ENCODE measurements at places on chromosomes 16 and 17.

DNA sequence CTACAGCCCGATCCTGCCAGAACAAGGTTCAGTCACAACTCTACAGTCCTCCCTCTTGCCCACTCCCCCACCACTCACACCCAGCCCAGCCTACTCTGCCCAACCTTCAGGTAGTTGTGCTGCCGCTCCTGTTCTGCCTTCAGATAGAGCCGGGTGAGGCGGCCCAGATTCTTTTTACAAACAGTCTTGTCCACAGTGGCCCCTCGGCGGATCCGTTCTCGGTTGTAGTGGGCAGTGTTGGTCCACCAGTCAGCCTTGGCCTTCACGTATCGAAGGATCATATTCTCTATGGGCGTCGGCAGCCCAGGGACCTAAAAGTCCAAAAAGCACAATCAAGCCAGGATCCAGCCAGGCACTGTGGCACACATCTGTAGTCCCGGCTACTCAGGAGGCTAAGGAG, 8.3 kb downstream of the PRPF8 start:
- no peak for DNase-seq

- DNase-seq = no peak
Observed at GRCh38 chr16:4713663-4714501, 20.2 kb downstream of the ANKS3 start.

DNA sequence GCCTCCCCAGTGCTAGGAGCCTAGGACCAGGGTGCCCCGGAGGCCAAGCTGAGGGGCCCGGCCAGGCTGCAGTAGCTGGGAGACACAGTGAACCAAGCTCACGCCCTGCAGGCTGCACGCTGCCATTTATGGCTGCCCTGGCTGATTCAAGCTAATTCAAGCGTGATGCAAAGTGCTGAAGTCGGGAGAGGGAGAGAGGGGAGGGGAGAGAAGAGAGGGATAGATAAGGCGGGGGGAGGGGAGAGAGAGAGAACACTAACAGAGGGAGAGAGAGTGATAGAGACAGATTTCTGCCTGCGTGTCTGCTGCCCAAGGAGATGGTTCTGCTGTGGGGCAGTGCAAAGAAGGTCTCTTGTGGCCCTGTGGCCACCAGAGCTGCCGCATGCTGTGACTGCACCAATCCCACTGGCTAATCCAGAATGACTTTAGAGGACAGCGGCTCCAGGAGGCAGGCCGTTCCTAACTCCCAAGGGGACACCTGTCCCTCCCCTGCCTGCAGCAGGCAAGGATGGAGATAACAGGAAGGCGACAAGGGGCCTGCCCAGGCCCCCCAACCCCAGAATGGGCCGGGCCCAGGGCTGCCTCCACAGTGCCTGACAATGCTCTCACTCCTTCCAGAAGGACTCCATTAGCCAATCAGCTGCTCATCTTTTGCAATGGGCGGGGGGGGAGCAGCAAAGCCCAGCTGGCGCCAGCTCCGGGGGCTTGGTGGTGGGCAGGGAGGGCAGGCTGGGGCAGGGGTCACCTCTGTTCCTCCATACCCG, 12.9 kb downstream of the MXRA7 start:
- DNase-seq = no peak

DNA sequence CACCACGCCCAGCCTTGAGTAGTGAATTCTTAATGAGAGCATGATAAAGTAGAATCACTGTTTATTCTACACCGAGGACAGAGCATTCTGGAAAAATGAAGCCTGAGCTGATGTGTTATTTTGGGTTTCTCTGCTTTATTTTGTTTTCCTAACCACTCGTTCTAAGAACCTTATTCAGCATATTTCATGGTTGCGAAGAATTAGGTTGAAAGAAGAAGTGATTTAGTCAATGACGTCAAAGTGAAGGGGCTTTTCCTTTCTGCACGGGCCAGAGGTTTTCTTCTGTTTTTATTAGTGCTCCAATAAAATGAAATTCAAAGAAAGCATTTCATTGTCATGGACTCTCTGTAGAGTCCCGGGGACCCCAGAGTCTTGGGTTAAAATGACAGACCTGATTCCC, 178.5 kb downstream of the MAF start:
- no peak for DNase-seq

GRCh38 chr16:74466872-74467271, 45.6 kb upstream of the CLEC18B start:
- no peak for DNase-seq
